ENCODE measurements at places on chromosomes 7 and 10.
A peak's percentile ranks its signal among the peaks of the same experiment; 100 is the strongest.

- DNase-seq: no peak
Observed at GRCh38 chr7:89401099-89401498, 605.6 kb upstream of the TEX47 start.

- peak; percentile 47 for DNase-seq
Observed at GRCh38 chr7:1666823-1667565, 3.1 kb upstream of the ELFN1 start.

GRCh38 chr10:33485276-33485675 is 150.8 kb upstream of the NRP1 start:
- DNase-seq: no peak

DNA sequence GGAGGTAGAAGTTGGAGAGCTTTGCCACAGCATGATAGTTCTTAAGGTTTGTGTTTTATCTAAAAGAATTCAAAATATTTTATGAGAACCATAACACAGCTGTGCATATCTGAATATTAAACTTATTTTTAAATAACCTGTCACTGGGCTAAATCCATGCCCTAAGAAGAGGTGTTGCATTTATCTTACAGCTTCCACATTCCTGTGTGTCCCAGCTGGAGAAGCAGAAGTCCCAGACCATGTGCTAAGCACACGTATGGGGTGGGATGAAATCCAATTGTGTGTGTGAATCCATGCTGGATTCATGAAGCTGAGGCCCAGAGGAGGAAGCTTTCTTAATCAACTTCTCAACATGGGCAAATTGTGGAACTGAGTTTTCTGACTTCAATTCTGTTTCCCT is 121.5 kb downstream of the PKD1L1 start:
- DNase-seq: no peak

- no peak for DNase-seq
Observed at GRCh38 chr7:130296221-130296951, 3.4 kb downstream of the CPA4 start.

DNA sequence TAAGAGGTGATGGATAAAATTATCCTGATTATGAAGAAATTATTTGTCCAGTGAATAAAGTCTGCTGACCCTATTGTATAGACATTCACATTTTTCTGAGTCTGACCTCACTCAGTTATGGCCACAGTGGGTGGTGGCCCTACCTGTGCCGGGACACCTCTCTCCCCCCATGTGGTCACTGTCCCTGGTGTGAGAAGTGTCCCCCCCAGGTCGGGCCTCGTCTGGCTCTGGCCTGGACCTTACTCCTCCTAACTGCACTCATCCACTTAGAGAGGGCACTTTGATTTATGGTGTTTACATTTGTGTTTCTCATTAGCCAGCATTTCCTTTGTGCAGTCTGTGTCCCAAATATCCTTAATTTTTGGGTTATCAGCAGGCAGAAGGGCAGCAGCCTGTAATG is 59.6 kb upstream of the ZNF32 start:
- DNase-seq: no peak

DNA sequence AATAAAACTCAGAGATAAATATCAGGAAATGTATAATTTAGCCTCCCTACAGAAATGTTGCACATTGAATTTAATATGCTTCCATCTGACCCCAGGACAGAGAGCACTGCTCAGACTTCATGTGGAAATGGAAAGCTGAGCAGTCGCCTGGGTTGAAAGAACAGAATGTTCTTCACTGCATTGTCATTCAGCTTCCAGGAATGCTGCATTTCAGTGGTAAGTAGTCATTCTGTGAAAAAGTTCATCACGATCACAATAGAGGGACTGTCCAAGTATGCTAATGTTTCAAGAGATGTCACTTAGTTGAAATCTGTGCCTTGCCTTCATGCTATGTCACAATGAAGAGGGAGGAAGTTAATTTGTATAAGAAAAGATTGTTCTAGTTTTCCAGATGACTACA is 147.3 kb downstream of the NRCAM start:
- no peak for DNase-seq

DNA sequence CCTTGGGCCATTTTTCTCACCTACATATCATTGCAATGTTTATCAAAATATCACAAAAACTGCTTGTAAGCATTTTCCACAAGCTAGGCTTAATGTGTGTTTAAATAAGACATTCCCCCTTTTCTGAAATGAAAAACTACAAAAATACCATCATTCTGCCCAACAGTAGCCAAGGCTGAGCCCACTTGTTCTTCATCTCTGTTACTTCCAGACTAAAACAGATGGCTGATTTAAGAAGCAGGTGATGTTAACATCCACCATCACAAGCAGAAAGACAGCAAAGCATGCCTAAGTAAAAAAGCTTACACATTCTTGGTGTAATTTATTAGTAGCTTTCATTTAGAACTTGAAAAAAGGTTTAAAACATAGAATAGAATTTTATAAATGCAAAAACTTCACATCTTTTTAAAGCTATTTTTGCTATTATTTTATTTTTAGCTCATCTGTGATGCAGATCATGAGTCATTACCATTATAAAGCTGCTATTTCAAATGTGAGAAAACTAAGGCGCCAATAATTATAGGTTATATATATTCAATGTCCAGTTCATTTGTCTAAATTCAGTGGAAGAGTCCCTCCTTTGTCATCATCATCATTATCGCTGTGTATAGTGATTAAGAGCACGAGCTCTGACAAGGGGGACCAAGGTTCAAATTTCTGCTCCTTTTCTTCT is 109.4 kb downstream of the RELN start:
- DNase-seq: no peak

GRCh38 chr7:157018997-157019608 is 8.6 kb upstream of the MNX1 start:
- no peak for DNase-seq

DNA sequence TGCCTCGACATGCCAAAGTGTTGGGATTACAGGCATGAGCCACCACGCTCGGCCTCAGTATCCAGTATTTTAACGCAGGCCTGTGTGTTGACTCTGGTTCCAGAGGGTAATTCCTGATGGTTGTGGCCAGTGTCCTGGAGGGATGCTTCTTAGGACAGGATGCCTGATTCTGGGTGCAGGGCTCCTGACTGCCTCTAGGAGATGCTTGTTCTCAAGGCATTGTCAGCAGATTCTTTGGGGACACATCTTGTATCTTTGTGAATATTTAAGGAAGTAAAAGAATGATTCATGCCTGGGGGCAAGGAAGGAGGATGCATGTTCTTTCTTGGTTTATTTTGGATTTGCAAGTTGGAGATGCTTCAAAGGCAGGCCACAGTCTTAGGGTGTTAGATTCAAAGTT is 2.2 kb downstream of the ZDHHC4 start:
- DNase-seq: peak; percentile 10

DNA sequence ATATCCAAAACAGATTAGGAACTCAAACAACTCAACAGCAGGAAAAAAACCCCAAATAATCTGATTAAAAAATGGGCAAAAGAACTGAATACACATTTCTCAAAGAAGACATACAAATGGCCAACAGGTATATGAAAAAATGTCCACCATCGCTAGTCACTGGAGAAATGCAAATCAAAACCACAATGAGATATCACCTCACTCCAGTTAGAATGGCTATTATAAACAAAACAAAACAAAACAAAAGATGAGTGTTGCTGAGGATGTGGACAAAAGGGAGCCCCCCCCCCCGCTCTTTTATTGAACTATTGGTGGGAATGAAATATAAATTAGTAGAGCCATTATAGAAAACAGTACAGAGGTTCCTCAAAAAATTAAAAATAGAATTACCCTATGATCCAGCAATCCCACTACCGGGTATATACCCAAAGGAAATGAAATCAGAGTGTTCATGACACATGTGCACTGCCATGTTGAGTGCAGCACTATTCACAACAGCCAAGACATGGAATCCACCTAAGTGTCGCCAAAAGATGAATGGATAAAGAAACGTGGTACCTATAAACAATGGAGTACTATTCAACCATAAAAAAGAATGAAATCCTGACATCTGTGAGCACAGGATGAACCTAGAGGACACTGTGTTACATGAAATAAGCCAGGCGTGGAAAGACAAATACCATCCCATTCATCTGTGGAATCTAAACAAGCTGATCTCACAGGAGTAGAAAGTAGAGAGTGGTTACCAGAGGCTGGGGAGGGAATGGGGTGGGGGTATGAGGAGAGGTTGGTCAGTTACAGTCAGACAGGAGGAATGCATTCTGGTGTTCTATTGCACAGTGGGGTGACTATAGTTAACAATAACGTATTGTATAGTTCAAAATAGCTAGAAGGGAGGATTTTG is 78.1 kb upstream of the RHEB start:
- DNase-seq: no peak

- DNase-seq: no peak
Observed at GRCh38 chr7:143222782-143223181, 945 bp downstream of the TAS2R40 start.

GRCh38 chr7:44685723-44686122 is 62.9 kb upstream of the ZMIZ2 start:
- no peak for DNase-seq

DNA sequence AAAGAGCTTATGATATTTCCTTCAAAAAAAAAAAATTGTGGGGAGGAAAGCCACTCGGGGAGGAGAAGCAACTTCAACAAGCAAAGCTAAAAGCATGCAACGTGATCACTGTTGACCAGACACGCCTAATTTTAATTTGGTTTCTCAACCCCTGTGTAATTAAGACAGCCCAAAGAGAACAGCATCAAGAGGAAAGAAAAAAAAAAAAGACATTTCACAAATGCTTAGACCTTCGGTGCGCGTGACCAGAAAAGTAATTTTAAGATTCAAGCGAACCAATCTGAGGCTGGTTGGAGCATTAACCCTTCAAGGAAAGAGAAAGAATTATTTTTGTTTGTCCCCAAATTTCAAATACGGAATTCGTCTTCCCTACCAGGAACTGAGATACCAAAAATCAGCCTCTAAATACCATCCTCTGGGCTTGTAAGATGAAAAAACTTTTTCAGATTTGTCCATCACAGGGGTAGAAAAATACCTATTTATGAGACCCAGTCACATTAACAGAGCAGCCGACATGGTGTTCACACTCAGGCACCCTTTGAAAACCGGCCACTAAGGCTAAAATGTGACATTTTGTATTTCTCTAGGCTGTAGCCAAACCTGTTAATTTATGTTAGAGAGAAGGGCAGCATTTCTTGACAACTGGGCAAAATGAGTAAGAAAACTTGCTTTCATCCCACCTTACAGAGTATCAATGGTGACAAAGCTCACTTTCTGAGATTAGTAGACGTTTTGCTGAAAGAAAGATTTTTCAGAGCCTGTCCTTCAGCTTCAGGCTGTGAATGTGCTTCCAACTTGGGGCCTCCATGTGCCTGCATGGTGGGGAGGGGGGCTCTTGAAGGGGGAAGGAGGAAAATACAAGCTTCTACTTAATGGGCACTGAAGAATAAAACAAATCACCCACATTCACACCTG is 179.9 kb upstream of the KLF14 start:
- no peak for DNase-seq

GRCh38 chr7:353746-354325 is 63.9 kb downstream of the FOXL3 start:
- no peak for DNase-seq

- DNase-seq: no peak
Observed at GRCh38 chr10:68647672-68648341, 73.2 kb upstream of the CCAR1 start.

DNA sequence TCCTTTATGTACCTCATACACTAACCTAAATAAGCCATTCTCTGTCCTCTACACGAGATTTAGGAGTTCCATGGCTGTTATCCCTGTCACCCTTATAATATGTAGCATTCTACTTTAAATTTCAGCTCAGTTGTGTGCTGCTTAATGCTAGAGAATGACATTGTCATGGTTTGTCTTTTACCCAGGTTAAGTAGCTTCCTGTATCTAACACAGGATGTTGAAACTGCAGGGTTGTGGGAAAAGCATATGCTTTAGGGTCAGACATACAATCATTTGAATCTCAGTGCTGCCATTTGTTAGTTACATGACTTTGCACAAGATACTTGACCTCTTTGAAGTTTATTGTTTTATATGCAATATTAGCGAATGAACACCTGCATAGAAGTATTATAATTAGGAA is 235.1 kb upstream of the CACNA2D1 start:
- DNase-seq: no peak

- no peak for DNase-seq
Observed at GRCh38 chr7:106062521-106062931, 49.6 kb downstream of the SYPL1 start.

DNA sequence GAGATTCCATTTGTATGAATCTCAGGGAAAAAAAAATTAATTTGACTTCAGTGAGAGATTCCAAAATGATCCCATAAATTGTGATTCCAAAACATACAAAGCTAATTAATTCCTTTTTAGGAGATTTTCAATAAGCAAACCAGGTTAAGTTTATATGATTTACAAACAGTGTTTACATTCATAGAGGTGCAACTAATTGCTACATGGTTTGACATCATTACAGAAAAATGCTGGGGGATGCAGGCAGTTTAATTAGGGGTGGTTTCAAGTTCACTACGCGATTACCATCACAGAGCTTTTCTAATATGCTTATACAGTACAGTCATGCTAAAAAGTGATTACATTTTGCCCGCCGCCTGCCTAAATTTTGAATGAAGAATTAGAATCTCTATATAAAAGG is 143.2 kb upstream of the MGMT start:
- no peak for DNase-seq

DNA sequence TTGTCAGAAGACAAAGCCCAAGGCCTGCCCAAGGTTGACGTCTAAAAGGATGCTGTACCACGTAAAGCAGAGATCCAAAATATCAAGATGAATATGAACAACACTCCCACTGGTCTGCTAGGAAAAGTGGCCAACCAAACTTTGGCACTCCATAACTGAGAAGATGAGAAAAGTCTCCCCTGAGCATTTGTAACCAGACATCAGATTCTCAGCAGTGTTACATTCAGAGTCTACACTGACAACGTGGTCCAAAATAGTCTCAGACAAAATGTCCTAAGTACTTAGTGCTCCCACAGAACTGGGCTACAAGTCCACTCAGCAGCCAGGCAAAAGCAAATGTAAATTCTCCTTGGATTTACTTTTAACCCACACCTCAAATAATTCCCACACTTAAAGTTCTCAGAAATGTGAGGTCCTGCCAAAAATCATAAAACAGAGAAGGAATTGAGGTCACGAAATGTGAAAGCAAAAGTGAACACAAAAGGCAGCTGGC is 185.1 kb upstream of the NOBOX start:
- DNase-seq: no peak

DNA sequence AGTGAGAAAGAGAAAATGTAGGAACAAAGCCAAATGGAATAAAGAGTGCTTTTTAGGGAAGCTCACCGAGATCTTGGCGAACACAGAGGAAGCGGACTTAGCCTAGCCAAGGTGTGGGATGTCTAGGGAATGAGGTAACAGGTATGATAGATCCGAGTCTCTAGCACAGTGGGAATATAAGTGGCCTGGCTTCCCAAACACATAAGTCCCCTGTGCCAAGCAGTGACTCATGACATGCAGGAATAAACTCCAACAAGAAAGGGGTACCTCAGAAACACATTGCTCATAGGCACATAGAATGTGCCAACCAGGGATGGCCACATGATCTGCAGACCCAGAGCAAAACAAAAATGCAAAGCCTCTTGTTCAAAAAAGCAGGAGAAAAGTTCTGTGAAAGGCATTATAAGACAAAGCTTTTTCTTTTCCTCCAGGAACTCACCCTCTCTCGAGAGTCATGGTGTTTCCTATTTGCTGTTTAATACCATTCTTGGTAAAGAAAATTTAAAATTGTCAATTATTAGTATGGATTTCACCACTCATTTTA is 542.5 kb downstream of the GATA3 start:
- no peak for DNase-seq

Data from NCI-H82 (cell line).